ENCODE measurements at places on chromosomes 12 and 14.

DNA sequence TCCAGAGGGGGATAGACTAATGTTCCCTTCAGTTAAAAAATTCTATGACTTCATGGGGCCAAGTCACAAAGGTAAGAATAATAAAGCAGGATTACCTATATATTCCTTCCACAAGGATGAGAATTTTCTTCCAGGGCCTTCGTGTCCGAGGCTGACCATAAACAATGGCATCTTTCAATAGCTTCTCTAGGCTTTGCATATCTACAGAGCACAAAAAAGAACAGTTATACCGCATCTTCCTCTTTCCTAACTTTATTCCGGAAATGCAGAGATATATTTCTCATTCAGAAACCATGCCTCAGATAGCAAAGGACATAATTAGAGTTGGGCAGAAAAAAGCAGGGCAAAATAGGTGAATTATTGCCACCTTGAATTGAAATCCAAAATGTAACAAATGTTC, 58.3 kb upstream of the ISM2 start:
- no peak for DNase-seq

- DNase-seq, result no peak
These were observed 560.5 kb downstream of the BCL11B start for GRCh38 chr14:98711453-98711852.

GRCh38 chr12:128796439-128797118, 27.2 kb downstream of the SLC15A4 start:
- DNase-seq, result no peak

GRCh38 chr12:50211392-50212070, 44.4 kb upstream of the CERS5 start:
- DNase-seq, result peak; percentile 36

DNA sequence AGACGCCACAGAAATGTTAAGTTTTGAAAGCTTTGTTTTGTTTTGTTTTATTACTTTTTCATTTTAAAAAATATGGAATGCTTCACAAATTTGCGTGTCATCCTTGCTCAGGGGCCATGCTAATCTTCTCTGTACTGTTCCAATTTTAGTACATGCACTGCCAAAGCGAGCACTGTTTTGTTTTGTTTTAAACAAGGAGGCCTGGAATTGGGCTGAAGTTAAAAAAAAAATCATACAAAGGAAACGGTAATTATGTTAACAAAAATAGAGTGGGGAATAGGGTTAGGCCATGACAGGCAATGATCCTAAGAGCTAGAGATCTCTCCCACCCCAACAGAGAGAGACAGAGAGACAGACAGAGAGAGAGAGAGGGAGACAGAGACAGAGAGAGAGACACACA, 57.0 kb downstream of the ZFP36L1 start:
- DNase-seq, result no peak

GRCh38 chr12:94263011-94263811, 114.8 kb downstream of the PLXNC1 start:
- DNase-seq, result no peak

GRCh38 chr14:32865827-32866376, 72.8 kb upstream of the NPAS3 start:
- DNase-seq, result no peak

DNA sequence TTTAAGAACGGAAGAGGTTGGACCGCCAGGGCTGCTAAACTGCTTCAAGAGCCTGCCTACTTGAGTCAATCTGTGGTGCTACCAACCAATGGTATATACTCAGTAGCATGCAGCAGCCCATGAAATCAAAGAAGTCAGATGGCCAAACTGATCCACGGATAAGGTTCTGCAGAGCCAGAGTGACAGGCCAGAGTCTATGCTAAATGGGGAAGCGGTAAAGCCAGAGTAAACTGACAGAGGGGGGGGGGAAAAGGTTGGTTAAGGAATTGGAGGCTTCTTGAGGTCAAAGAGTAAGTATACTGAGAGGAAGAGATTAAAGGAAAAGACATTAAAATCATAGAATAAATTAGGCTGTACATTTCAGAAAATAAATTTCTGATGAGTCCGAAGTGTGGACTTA, 15.4 kb upstream of the SLC6A13 start:
- DNase-seq, result no peak

DNA sequence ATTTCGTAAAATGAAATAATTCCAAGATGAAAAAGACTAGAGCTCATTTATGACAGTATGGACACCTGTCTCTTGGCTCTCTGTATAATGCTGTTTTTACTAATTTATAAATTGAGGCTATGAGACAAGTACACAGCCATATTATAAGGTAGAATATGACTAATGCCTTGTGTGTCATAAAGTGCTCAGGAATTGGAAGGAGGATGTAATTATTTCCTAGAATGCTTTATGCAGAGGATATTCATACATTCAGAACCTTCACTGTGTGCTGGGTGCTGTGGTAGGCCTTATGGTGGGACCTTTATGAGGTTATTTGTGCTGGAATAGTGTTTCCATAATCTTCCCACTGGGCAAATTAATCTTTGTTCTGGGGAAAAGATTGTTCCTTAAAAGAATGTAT, 13.3 kb downstream of the PCNX1 start:
- no peak for DNase-seq

DNA sequence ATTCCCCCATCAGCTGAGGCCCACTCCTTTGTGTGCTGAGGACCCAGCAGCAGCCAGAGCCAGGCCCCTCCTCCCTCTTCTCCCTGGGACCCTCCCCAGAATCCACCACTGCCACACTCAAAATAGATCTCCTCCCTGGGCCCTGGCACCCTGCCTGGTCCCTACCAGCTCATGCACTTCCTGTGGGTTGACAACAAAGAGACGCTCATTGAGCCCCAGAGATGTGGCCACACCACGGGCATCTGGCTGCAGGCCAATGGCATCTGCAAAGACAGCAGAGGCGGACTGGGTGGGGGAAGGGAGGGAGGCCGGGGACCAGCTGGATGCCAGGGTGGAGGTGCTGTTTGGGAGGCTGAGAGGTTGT, 16.0 kb upstream of the ENDOU start:
- DNase-seq, result peak; percentile 14

Data from SW 1271 (cell line).